ENCODE measurements at places on chromosomes 11 and 22.
A peak's percentile ranks its signal among the peaks of the same experiment; 100 is the strongest.

- DNase-seq: peak; percentile 31
Measured at GRCh38 chr11:113274713-113275582, 39.4 kb upstream of the TTC12 start.

- peak; percentile 58 for DNase-seq
Measured at GRCh38 chr11:7442588-7443215, 42.6 kb upstream of the OLFML1 start.

- no peak for DNase-seq
Measured at GRCh38 chr11:36577859-36578258, 10.1 kb downstream of the RAG1 start.

DNA sequence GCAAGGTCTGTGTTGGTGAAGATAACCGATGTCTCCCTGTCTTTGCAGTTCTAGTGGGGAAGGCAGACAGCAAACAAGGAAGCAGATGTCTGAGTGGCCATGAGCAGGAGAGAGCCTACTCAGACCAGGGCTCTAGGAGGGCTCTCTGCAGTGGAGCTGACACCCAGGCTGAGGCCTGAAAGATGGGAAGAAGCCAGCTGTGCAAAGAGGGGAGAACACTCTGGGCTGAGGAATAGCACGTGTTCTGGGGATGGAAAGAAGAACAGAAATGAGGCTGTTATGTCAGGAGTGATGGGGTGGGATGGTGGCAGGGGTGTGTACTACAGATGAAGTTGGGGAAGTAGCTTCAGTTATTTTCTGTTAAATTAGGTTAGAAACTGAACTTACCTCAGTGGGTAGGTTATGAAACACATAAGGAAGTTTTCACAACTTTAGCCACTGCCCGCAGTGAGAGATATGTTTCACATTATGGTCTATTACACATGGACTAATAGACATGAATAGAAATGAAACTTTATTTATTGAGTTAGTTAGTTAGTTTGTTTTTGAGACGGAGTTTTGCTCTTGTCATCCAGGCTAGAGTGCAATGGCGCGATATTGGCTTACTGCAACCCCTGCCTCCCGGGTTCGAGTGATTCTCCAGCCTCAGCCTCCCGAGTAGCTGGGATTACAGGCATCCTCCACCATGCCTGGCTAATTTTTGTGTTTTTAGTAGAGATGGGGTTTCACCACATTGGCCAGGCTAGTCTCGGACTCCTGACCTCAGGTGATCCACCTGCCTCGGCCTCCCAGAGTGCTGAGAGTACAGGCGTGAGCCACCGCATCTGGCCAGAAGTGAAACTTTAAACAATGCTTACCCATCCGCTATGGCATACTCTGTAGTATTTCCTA lies 7.8 kb downstream of the DCPS start:
- DNase-seq: no peak

GRCh38 chr11:69637941-69638871 lies 2.8 kb upstream of the CCND1 start:
- peak; percentile 53 for DNase-seq
